ENCODE measurements at places on chromosomes 16 and 17.

- peak; percentile 27 for DNase-seq
These were observed at the start of gene C17orf113 for GRCh38 chr17:42050393-42051012. Gene C17orf113, minus strand, starts transcription at chr17:42050601. Its CDS starts 7,225 bp downstream, at chr17:42043376.

GRCh38 chr16:24984101-24984500 is 31.1 kb downstream of the ARHGAP17 start:
- DNase-seq: no peak

- no peak for DNase-seq
These were observed 114.8 kb upstream of the C16orf82 start for GRCh38 chr16:26951950-26952349.

DNA sequence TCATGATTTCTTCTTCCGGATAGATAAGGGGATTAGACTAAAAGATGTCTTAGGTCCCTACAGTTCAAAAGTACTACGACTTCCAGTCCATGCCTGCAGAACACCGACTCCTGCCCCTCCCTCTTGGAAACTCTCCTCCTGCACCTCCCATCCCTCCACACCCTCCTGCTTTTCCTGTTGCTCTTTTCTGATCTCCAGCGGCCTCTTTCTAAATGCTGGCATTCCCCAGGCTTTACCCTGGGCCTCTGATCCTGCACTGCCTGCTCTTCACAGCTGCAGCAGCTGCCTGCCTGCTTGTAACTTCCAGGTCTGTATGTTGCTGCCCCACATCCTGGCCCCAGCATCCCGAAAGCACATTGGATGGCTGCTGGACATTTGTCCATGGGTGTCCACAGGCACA is 154.2 kb downstream of the KCNJ12 start:
- no peak for DNase-seq

GRCh38 chr16:77553130-77553529 is 118.3 kb upstream of the ADAMTS18 start:
- DNase-seq: no peak

DNA sequence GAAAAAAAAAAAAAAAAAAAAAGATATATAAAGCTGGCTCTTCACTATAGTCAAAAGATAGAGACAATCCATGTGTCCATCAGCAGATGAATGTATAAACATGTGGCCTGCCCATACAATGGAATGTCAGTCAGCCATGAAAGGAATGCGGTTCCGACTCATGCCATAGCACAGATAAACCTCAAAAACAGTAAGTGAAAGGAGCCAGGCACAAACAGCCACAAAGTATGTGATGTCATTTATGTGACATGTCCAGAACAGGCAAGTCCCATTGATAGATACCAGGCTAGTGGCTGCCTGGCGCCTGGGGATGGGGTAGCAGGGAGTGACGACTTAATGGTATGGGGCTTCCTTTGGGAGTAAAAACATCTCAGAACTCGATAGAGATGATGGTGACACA is 155.7 kb downstream of the CMIP start:
- no peak for DNase-seq

GRCh38 chr17:65785109-65785508 is 223.7 kb upstream of the AXIN2 start:
- DNase-seq: no peak

GRCh38 chr17:70298929-70299531 is 129.7 kb downstream of the KCNJ2 start:
- DNase-seq: no peak

DNA sequence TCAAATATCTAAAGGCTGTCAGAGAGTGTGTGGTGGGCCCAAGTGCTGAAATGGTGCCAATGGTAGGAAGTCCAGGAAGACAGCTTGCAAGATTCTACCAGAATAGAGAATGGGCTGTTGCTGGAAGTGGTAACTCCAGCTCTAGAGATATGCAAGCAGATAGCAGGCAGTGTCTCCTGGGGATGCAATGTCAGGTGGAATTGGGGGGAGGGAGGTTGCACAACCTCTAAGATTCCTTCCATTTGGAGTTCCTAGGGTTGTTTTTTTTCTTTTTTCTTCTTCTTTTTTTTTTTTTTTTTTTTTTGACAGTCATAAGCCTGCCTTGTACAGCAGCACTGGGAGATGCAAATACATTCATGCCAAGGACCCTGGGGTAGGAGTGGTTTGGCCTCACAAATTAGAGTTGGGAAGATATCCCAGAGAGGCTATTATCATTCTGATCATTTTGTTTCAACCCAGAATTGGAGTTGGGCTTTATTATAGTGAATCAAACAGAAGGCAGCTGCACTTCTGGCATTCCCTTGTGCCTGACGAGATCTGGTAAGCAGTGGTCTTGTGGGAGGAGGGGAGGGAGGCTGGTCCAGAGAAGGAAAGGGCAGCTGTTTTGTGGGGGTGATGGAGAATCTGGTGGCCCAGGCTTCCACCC is 51.1 kb downstream of the SLC6A2 start:
- DNase-seq: no peak

GRCh38 chr16:10338426-10338825 is 47.4 kb upstream of the ATF7IP2 start:
- no peak for DNase-seq

GRCh38 chr16:1654505-1655268 is 23.4 kb upstream of the JPT2 start:
- no peak for DNase-seq

Measured in T-helper 9 cell (primary cell).